ENCODE measurements at places on chromosomes 5 and 9.

GRCh38 chr5:129245489-129245888 lies 150.9 kb downstream of the ISOC1 start:
- DNase-seq, result no peak

DNA sequence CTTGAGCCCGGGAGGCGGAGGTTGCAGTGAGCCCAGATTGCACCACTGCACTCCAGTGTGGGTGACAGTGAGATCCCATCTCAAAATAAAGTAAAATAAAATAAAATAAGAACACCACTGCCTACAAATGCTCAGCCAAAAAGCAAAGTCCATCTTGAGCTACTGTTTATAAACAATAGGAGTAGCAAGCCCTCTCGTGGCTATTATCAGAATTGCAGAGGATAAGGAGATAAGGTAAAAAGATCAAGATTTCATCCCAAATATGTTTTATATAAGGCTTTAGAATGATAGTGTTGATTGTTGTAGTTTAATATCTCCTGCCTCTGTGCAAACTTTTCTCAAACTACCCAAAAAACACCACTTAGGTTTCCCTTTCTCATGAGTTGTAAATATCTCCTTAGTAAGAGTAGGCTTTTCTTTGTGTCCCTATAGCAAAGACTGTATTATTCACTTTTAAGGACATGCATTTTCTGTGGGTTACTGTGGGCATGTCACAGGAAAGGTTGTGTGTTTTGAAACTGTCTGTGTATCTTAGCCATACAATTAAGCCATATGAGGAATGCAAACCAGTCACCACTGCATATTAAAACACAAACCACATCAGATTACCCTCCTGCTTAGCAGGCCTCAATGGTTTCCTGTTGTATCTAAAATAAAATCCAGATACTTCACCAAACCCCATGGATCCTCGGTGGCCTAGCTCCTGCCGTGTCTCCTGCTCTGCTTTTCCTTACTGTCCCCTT lies 31.8 kb upstream of the CKS2 start:
- DNase-seq, result peak; percentile 33

GRCh38 chr5:143800715-143801114 lies 11.2 kb upstream of the HMHB1 start:
- no peak for DNase-seq

GRCh38 chr5:167578977-167579692 lies 712.3 kb upstream of the WWC1 start:
- peak; percentile 89 for DNase-seq

DNA sequence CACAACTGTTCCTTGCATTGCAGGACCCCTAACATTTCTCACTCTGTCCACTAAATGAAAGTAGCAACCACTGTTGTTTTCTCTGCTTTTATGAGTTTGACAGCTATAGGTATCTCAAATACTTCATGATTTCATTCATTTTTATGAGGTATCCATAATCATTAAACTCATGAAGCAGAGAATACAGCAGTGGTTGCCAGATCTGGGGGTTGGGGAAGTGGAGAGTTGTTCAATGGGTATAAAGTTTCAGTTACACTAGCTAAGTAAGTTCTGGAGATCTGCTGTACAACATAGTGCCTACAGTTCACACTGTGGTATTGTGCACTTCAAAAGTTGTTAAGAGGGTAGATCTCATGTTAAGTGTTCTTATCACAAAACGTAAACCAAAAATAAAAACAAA lies 23.4 kb upstream of the CAMK4 start:
- no peak for DNase-seq

- no peak for DNase-seq
These were observed 83.9 kb upstream of the ZBTB43 start for GRCh38 chr9:126720661-126721563.

DNA sequence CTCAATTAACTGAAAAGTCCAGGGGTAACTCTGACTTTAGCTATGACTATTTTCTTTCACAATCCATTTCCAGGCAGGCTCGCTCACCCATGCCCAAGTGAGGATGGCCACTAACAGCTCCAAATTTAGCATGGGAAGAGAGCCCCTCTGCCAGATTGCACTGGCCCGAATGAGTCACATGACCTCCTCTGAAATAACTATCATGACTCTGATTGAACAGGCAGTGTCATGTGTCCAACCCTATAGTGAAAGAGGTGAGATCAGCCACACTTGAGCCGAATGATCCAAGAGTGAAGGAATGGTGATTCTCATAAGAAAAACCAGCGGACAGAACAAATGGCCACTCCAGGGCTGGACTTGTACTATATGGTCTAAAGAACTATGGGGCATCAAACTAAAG lies 242.3 kb downstream of the NSG2 start:
- no peak for DNase-seq

GRCh38 chr9:71383308-71383940 lies 262.0 kb upstream of the TRPM3 start:
- DNase-seq, result no peak

DNA sequence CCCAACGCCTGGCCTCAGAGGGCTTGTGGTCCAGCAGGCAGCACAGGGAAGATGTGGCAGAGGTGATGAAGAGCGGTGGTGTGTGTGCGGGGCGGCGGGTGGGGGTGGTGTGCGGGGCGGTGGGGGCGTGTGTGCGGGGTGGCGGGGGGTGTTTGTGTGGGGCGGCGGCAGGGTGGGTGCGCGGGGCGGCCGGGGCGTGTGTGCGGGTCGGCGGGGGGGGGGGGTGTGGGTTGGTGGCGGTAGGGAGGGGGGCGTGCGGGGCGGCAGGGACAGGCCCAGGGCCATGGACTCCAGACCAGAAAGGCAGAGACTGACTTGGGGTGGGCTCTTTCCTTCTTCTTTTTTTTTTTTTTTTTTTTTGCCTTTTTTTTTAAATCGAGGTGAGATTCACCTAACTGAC lies 4.5 kb upstream of the NACC2 start:
- no peak for DNase-seq

GRCh38 chr9:16267281-16268066 lies 603.0 kb downstream of the BNC2 start:
- DNase-seq, result no peak

- DNase-seq, result no peak
These were observed 33.5 kb downstream of the PDGFRB start for GRCh38 chr5:150122158-150122510.

- DNase-seq, result no peak
These were observed 88.9 kb upstream of the PTPN3 start for GRCh38 chr9:109586993-109587392.

DNA sequence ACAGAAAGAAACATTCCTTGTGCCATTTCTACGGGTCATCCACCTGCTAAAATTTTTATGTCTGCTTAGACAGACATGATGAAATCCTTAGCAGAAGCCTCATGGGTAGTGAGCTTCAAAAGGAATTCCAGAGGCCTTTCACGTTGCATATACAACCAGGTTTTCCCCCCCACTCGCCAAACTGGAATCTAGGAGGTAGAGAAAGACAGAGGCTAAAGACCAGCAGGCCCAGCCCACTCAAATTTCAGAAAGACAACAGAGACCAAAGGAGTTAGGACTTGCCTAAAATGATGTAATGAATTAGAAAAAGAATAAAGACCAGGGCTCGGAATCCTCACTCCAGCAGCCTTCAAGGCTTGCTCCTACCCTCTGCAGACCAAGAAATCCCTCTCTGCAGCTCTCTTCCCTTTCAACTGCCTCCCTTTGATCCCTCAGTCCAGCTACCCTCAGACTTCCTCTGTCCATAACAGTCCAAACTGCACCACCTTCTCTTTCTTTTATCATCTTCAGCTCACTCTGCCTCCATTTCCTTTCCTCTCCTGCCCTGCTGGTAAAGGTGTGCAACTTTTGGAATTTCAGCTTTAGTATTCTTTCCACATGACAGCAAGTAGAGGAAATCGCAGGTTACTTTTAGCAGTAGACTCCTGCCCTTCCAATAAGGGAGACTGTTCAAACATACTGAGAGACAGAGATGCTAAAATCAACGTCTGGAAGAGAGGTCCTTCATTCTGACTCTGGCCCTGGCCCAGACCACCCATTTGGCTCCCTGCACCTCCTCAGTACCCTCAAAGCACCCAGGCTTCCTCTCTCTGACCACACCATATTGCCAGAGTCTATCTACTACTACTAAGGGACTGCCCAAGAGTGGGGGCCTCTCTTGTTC lies 8.9 kb downstream of the B4GALT1 start:
- DNase-seq, result no peak

DNA sequence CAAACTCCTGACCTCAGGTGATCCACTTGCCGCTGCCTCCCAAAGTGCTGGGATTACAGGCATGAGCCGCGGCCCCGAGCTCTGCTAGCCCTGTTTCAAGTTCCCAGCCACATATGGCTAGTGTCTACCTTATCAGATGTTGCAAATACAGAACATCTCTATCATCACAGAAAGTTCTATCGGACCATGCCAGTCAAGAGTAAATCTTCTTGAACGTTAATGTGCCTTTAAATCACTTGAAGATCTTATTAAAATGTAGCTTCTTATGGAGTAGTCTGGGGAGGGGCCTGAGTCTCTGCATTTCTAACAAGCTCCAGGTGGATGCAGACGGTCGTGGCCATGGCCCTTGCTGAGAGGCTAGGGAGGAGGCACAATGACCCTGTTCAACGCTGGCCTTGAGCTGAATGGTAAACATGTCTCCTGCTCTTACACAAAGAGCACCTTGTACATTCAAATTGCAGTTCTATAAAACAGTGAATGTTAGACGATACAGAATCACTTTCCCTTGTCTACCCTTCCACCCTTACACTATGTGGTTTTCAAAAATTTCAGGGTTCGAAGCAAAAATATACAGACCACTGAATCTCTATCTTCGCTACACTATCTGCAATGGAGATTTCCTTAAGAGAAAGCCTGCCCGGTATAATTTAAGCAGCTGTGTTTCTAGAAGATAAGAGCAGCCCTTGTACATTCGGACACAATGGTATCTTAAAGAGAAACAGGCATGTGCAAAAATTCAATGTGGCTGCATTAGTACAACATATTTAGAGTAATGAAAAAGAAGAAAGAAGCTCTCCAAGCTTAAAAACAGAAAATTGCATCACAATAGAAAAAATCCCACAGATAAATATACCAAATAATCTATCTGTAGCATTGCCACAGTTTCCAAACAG lies 114.1 kb downstream of the FRMD3 start:
- no peak for DNase-seq

DNA sequence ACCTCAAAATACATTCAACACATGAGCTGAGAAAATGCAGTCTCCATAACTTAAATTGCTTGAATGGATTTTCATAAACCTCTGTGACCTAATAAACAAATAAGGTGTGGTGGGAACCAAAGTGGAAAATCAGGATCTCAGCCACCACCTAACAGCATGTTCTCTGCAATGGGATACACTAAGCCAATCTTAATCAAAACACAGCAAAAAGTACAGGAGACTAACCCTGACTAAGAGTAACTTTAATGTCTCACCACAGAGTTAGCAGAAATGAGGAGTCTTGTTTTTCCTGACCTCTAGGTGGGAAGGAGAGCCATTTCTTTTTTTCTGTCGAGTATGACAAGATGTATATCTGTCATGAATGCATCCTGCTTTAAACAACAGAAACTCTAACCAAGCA lies 48.5 kb downstream of the PLK2 start:
- no peak for DNase-seq

DNA sequence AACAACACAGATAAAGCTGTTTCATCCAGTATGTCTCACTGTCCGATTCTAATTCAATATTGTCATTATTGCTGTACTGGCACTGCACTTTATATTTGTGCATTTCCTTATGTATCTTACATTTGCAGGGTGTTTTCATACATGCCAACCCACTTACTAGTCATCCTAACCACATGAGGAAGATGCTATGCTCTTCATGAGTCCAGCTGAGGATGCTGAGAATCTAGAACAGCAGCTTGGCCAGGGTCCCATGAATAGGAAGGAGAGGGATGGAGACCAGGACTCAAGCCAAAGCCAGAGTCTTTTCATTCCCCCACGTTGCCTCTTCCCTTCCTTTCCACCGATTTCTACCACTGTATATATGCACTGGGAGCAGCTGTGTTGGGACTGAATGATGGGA lies 292.8 kb upstream of the KLF4 start:
- DNase-seq, result peak; percentile 18

DNA sequence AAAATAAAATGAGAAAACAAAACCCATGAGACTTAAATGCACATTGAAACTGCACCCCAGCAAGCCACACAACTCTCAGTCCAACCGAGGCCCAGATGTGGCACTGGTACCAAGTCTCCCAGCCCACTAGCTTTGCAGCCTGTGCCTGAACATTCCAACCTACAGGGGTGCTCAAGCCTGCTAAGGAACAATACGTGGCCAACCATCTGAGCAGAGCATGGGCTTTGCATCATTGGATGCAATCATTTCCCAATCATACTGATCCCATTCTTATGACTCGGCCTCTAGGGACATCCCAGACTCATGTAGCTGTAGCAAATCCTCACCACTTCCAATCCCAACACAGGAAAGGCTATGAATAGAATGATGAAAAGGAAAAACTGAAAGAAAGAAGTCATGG lies 297.2 kb downstream of the SPOCK1 start:
- peak; percentile 60 for DNase-seq

GRCh38 chr5:72013766-72014624 lies 93.3 kb upstream of the MAP1B start:
- DNase-seq, result no peak

- peak; percentile 7 for DNase-seq
These were observed 14.3 kb upstream of the TIFAB start for GRCh38 chr5:135466178-135467050.

- DNase-seq, result no peak
These were observed 4.7 kb downstream of the SLC2A6 start for GRCh38 chr9:133474215-133474614.
